ENCODE measurements at places on chromosomes 7 and 10.

DNA sequence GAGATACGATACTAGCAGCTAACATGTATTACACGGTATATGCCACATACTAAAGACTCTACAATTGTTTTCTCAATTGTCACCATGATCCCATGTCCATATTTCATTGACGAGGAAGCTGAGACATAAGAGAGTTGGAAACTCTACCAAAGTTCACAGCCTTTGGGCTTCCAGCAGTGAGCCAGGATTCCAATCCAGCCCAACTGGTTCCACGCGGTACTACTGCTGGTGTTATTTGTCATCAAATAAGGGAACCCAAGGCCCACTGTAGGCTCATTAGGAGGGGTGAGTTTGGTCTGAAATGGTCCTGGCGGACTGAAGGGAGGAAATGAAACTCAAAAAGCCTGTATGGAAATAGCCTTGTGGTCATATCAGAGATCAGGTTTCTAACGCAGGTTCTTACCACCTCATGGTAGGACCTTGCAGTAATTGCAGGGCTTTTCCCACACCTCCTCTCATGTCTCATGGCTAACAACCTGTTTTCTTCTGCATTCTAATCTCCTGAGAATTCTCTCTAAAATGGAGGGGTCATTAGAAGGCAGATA, 814.6 kb downstream of the LRMDA start:
- DNase-seq: no peak

- DNase-seq: no peak
Observed at GRCh38 chr7:148058092-148058491, 532.5 kb upstream of the C7orf33 start.

DNA sequence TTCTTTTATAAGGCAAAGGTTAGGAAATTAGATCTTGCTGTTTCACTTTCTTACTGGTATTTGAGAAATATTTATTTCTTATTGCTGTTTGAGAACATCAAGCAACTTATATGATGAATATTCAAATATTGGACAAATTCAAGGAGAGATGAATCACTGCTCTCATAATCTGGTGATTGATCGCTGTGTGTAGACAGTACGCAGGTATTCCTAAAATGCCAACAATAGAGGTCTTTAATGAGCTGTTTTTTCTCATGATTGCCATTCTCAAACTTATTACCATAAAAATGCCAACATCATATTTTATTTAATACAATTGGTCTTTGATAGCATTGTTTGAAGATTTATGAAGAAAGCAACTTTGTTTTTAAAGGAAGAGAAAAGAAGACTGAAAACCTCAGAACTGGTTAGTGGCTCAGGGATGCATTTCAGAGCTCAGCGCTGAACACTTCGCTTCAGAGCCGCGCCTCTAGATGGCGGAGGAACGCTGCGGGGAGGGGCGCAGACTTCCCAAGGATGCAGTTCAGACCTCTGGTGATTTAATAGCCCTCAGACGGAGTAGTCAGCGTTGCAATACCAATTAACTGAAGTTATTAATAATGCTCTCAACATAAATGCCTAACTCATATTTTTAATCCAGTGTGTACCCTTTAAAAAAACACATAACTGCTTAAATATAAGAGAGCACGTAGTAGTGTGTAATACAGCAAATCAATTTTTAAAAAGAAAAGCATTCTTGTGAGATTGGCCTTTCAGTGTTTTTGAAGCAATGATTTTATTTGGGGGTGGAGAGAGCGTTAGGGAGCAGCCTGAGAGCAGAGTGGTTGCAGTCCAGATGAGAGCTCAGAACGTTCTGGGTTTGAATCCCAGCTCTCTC, 38.5 kb upstream of the STEAP4 start:
- DNase-seq: no peak

DNA sequence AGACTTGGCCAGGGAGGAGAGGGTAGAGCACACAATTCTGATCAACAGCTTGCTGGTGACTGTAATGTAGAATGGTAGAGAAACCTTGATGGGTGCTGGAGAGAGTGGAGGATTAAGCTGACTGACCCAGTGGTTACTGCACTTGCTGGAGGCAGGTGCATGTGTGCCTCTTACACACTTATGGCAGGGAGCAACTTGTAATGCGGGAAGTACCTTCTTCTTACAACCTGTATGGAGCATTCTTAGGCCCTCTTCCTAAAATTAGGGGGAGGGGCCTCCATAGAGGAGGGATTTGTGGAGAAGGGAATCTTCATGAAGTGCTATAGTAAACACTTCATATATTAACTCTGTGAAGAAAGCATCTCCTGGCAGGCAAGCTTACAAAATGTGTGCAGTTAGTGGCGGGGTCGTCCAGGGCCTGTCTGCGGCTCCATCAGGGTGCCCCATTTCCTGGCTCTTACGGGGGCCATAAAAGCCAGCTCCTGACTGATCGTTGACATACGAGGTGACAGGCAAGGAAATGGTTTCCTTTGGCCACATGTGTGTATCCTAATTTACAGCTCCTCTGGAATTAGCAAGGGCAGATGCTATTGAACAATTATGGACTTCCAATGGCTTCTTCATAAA, 113.5 kb downstream of the RTKN2 start:
- no peak for DNase-seq

DNA sequence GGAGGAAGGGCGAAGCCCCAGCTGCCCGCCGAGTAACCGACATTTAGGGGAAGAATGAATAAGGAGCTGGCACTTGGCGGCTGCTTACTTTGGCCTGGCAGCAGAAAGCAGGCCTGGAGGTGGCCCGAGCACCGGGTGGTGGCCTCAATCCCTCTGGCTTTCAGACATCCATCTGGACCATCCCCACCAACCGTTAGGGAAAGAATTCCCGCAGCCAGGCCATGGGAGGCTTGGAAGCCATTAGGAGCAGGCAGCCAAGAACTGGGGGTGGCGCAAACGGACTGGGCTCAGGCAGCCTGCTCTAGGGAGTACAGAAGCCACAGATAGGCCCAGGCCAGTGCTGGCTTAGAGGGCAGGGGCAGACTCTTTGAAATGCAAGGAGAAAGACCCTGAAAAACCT, 132.7 kb downstream of the NEURL1 start:
- peak; percentile 17 for DNase-seq

GRCh38 chr10:71726580-71727104, 7.1 kb upstream of the C10orf105 start:
- no peak for DNase-seq

DNA sequence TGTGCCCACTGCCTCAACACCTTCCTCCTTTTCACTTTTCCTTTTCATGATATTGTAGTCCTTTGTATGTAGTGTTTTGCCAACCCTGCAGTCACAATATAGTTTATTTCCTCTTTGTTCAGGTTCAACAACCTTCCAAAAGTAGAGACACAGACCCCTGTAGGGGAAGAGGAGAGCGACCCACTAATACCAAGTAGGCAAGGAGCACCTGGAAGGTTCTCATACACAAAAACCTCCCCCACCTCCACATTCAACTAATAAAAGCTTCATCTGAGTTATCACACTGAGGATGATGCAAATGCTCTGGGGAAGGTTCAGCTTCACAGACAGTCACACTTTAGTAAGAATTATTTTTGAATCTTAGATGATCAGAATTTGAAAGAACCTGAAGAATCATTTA, 41.6 kb downstream of the PIK3AP1 start:
- no peak for DNase-seq
